ENCODE measurements at places on chromosomes 2 and 18.

- no peak for DNase-seq
Measured at GRCh38 chr18:44917216-44918141, 236.8 kb downstream of the SETBP1 start.

- DNase-seq, result no peak
Measured at GRCh38 chr2:228613133-228613850, 431.8 kb upstream of the SPHKAP start.

DNA sequence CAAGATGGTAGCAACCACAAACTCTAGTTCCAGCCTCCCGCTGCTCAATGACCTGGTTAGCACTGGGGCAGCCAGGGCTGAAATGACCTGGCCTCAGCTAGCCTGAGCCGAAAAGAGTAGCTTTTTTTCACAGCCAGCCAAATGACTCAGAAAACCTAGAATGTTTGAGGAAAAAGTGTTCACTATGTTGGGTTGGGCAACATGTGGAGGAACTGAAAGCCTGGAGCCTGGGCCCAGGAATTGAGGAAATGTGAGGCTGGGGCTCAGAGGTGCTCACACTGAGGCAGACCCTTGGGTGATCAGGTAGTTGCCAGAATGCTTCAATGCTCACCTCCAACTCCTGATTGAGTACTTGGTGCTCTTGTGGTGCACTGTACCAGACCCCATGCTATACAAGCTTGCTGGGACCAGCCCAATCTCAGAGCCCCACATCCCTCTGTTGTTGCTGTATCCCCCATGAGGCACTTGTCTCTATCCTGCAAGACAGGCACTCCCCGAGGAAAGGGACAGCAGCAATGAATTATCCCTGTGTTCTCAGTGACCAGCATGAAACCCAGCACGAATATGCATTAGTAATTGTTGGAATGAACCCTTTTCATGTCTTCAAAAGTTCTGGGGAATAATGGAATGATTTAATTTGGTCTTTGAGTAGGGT lies 116.2 kb downstream of the USP34 start:
- DNase-seq, result no peak

DNA sequence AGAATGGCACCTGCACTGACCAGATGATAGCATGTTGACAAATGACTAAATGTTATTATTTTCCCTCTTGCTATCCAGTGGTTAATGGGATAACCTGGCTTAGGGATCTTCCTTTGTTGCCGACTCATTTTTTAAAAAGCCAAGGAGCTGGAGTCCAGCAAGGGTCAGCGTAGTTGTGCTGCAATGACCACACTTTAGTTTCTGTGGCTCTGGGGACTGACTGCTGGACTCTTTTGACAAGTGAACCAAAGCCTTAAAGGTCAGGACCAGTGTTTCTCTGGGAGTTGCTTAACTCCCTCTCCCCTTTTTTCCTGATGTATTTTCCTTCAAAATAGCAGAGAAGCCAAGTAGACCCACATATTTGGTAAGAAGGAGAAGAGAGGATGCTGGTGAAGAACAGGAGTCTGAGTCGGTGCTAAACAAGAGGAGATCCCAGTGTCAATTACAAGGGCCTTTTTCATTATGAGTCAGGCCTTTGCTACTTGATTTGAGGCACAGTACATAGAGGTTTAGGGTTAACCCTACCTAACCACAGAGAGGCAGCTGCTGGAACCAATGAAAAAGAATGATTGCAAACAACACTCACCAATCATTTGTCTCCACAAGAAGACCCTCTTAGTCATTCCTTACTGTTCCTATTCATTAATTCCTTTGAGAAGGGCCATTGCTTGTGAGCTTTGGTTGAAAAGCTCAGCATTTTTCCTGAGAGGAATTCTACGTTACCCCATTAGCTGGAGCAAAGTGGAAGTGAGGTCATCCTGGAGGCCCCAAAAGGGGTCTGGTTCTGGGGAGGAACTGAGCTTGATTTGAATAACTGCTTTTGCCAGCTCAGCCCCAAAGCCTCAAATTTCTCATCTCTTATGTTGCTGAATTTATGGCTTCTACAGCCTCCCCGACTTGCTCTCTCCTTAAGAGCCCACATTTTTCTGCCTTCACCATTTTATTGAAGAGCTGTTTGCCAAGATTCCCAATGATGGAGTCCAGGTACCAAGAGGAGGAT lies 137.6 kb upstream of the HNMT start:
- DNase-seq, result no peak

DNA sequence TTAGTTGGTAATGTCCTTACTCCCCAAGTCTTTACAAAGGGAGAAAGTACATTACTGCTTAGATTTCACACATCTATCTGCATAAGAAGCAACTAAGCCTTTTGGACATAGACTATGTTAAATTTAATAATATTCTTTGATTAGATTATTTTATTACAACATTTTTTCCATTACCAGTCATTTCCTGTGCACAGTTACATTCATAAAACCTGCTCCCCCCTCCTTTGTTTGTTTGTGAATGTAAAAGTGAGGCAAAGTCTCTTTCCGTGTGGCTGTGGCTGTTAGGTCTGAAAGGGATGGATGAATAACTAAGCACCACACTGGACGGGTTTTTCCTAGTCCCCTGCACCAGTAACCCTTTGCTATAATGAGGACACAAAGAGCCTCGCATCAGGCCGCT lies 9.6 kb downstream of the PTGR3 start:
- no peak for DNase-seq

DNA sequence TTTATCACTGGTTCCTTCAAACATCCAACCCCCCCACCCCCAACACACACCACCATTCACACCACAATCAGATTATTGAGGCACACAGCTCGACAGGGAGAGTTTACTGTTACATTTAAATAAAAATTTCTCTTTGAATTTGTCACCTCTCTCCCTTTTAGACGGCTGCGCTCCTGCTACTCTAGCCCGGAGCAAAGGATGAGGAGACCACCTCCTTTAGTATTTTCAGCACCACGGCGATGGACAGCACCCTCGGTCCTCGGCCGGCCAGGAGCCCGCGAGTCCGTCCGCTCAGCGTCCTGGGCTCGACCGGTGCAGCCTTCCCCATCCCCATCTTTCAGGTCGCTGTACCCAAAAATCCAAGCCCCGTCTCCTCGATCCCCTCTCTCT lies 892 bp downstream of the CELF4 start:
- no peak for DNase-seq

GRCh38 chr2:23029111-23029510 lies 355.9 kb upstream of the KLHL29 start:
- DNase-seq, result no peak

Measured in stimulated activated CD8-positive, alpha-beta memory T cell treated with anti-CD3 and anti-CD28 coated beads, Interleukin-4, amount 100 ng/mL, for 24 hours (primary cell).